ENCODE measurements at places on chromosomes 5 and 9. TPM values are rescaled to one million over a fixed set of nuclear protein-coding genes. Genes with fewer than 3 reads are reported as not detected.

- H3K27me3 ChIP-seq = no peaks in the 10 kb centered on the region
- no peaks in the 10 kb centered on the region for H3K4me1 ChIP-seq
- no peaks in the 10 kb centered on the region for H3K36me3 ChIP-seq
- H3K27ac ChIP-seq = no peak overlapping the region
- DNase-seq = no peak
- no peak overlapping the region for H3K4me3 ChIP-seq
Observed at GRCh38 chr9:32430720-32431119, 46.3 kb downstream of the ACO1 start.

DNA sequence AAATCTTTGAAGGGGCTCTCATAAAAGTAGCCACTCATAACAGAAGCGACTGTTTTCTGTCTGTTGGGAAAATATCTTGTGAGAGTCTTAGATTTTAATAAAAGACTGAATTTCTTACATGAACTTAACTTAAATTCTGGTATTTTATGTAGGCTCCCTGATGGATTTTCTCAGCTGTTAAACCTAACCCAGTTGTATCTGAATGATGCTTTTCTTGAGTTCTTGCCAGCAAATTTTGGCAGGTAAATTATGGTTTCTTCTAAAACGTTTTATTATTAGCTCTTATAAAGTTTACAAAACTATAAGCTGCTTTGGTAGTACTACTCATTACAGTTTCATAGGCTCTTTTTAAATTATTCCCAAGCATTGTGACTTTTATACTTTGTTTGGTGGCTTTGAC lies 87.0 kb downstream of the ERBIN start:
- H3K27ac ChIP-seq = no peak overlapping the region
- no peak for DNase-seq
- peaks cover 12% of the 10 kb centered on the region for H3K4me1 ChIP-seq
- no peaks in the 10 kb centered on the region for H3K27me3 ChIP-seq
- no peak overlapping the region for H3K4me3 ChIP-seq
- no peaks in the 10 kb centered on the region for H3K36me3 ChIP-seq

Gene DDX31
- polyA plus RNA-seq = 8.2 TPM

GRCh38 chr5:64292611-64293215 lies 127.1 kb downstream of the RNF180 start:
- no peak overlapping the region for H3K27ac ChIP-seq
- H3K4me1 ChIP-seq = no peaks in the 10 kb centered on the region
- H3K27me3 ChIP-seq = no peaks in the 10 kb centered on the region
- H3K36me3 ChIP-seq = no peaks in the 10 kb centered on the region
- no peak for DNase-seq

- H3K27me3 ChIP-seq = no peaks in the 10 kb centered on the region
- H3K36me3 ChIP-seq = no peaks in the 10 kb centered on the region
- no peaks in the 10 kb centered on the region for H3K4me1 ChIP-seq
- DNase-seq = no peak
- no peak overlapping the region for H3K27ac ChIP-seq
- H3K4me3 ChIP-seq = no peak overlapping the region
Observed at GRCh38 chr9:29966247-29966646, 2393.0 kb upstream of the C9orf72 start.

DNA sequence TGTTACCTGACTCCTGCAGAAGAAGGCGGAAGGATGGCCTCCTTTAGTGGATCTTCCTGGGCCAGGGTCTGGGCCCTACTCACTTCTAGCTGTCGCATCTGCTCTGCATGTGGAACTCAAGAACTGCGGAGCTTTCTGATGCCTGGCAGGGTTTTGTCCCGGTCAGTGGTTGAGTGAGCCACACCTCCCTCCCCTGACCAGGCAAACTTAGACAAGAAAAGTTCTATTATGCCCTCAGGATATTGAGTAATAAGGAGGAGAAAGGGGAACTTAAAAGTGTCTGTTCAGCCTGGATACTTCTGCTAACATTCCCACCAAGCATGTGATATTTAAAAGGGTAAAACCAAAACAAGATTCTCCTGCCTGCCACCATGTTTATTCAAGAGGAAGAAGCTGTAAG lies at the start of gene FYB1:
Gene FYB1, minus strand, starts transcription at position 127 of the 400 bp plus-strand sequence. CDS start 16,603 bp downstream, outside the sequence.
- no peaks in the 10 kb centered on the region for H3K36me3 ChIP-seq
- H3K27me3 ChIP-seq = no peaks in the 10 kb centered on the region
- no peak for DNase-seq
- peak within 1 kb of the TSS; percentile 43 for H3K27ac ChIP-seq
- no peak within 1 kb of the TSS for H3K4me3 ChIP-seq

Gene FBP2
- not detected for polyA plus RNA-seq

All from naive thymus-derived CD4-positive, alpha-beta T cell (primary cell).